Activated CD4-positive, alpha-beta memory T cell treated with anti-CD3 and anti-CD28 coated beads for 36 hours (primary cell): ENCODE measurements at places on chromosomes 5 and 9.

GRCh38 chr9:15401266-15401665 is 21.4 kb upstream of the SNAPC3 start:
- H3K27ac ChIP-seq, result no peak overlapping the region
- H3K4me3 ChIP-seq, result no peak overlapping the region
- DNase-seq, result no peak
- H3K4me1 ChIP-seq, result no peaks in the 10 kb centered on the region
- H3K36me3 ChIP-seq, result peaks cover 2% of the 10 kb centered on the region
- H3K27me3 ChIP-seq, result no peaks in the 10 kb centered on the region

- no peaks in the 10 kb centered on the region for H3K4me1 ChIP-seq
- no peak for DNase-seq
- no peaks in the 10 kb centered on the region for H3K27me3 ChIP-seq
- no peaks in the 10 kb centered on the region for H3K36me3 ChIP-seq
- no peak overlapping the region for H3K4me3 ChIP-seq
- no peak overlapping the region for H3K27ac ChIP-seq
Observed at GRCh38 chr5:86463339-86463738, 154.4 kb upstream of the COX7C start.

- no peaks in the 10 kb centered on the region for H3K36me3 ChIP-seq
- H3K4me1 ChIP-seq, result peaks cover 8% of the 10 kb centered on the region
- no peak overlapping the region for H3K4me3 ChIP-seq
- no peak for DNase-seq
- peaks cover 8% of the 10 kb centered on the region for H3K27me3 ChIP-seq
- no peak overlapping the region for H3K27ac ChIP-seq
Observed at GRCh38 chr5:146188358-146188757, 5.9 kb upstream of the LARS1 start.

- peaks cover 50% of the 10 kb centered on the region for H3K4me1 ChIP-seq
- no peak for DNase-seq
- H3K27me3 ChIP-seq, result no peaks in the 10 kb centered on the region
- no peak overlapping the region for H3K27ac ChIP-seq
- no peak overlapping the region for H3K4me3 ChIP-seq
Observed at GRCh38 chr5:143024228-143024920, 254.2 kb downstream of the ARHGAP26 start.

GRCh38 chr9:78121488-78121887 is 89.9 kb upstream of the GNAQ start:
- DNase-seq, result peak; percentile 76
- no peak overlapping the region for H3K4me3 ChIP-seq
- no peaks in the 10 kb centered on the region for H3K27me3 ChIP-seq
- no peak overlapping the region for H3K27ac ChIP-seq

DNA sequence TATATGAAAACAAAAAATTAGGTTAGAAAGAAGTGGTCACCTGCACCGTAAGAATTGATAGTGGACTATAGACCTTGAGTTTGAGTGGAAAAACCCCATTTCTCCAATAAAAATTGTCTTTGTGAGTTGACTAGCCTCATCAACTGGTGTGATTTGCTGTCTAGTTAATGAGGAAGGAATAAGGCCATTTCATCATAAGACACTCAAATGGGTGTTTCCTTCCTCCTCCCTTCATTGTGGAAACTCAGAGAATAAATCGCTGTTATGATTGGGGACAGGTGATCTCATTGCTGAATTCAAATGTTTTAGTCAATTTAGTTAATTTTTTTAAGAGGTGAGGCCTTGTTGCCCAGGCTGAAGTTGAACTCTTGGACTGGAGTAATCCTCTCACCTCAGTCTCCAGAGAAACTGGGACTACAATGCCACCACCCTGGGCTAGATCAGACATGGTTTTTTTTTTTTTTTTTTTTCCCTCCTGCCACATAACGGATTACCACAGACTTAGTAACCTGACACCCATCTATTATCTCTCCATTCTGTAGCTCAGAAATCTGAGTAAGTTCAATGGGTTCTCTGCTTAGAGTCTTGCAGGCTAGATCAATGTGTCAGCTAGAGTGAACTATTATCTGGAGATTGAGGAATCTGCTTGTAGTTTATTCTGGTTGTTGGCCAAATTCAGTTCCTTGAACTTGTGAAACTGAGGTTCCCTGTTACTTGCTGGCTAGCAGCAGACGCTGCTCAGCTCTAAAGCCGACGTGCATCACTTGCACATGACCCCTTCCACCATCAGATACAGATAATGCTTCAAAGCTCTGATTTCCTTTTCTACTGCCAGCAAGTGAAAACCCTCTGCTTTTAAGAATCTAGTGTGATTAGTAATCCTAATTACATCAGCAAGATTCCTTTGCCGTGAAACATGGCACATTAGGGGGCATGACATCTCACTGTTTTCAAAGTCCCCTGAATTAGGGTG is 663.8 kb upstream of the CDH9 start:
- no peak for DNase-seq
- H3K27me3 ChIP-seq, result no peaks in the 10 kb centered on the region
- no peak overlapping the region for H3K27ac ChIP-seq
- no peaks in the 10 kb centered on the region for H3K36me3 ChIP-seq

- no peak for DNase-seq
- H3K36me3 ChIP-seq, result no peaks in the 10 kb centered on the region
- H3K4me3 ChIP-seq, result no peak overlapping the region
- H3K27me3 ChIP-seq, result peaks cover 3% of the 10 kb centered on the region
Observed at GRCh38 chr5:107618242-107618641, 52.5 kb downstream of the EFNA5 start.

- peaks cover 2% of the 10 kb centered on the region for H3K27me3 ChIP-seq
- H3K4me1 ChIP-seq, result no peaks in the 10 kb centered on the region
- H3K36me3 ChIP-seq, result no peaks in the 10 kb centered on the region
- DNase-seq, result no peak
Observed at GRCh38 chr9:83199240-83199639, 136.3 kb upstream of the RASEF start.

- H3K4me1 ChIP-seq, result peaks cover 18% of the 10 kb centered on the region
- DNase-seq, result peak; percentile 69
- peaks cover 61% of the 10 kb centered on the region for H3K27me3 ChIP-seq
- H3K27ac ChIP-seq, result no peak within 1 kb of the TSS
- peaks cover 25% of the 10 kb centered on the region for H3K36me3 ChIP-seq
Observed at GRCh38 chr5:141412854-141413539, at the start of gene PCDHGA10. PCDHGA10 (plus strand) TSS chr5:141412987; CDS start chr5:141413176, 189 bp downstream.

DNA sequence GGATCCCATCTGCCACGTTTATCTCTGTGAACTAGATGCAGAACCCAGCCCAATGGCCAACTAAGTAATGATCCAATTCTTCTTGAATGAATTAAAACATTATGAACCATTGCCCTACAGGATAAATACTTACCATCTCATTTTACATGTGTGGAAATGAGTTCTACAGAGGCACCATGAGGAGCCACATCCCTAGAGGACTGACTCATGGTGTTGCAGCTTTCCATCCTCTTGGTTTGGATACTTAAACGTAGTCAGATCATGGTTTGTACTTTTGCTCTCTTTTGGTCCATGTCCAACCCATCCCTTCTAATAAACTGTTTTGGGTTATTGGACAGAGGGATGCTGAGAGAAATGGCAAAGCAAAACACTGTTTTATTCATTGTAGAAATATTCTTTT is 484.8 kb downstream of the EBF1 start:
- H3K4me1 ChIP-seq, result no peaks in the 10 kb centered on the region
- H3K27ac ChIP-seq, result no peak overlapping the region
- no peak overlapping the region for H3K4me3 ChIP-seq
- no peak for DNase-seq
- H3K27me3 ChIP-seq, result peaks cover 8% of the 10 kb centered on the region

DNA sequence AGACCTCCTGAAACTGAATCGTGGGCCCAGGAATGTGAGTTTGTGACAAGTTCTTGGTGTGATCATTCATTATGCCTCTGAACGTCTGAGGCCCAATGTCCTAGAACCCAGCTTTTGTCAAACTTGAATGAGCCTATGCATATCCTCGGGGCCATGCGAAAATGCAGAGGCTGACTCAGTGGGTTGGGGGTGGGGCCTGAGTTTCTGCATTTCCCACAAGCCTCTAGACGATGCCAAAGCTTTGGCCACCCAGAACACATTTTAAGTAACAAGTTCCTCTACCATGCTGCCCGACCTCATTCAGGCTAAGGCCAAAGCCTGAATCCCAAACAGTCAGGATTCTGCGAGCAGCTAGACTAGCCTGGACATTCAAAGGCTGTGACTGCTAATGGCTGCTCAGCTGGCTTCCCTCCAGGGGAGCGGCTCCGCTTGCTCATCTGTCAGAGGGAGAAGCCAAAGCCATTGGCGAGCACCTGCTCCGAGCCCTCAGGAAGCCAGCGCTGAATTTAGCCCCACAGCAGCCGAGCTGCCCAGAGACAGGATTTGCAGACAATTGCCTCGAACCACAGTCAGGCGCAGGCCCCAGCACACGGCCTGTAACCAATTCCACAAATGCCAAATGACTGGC is 177.5 kb downstream of the ZDHHC21 start:
- H3K4me1 ChIP-seq, result no peaks in the 10 kb centered on the region
- no peak overlapping the region for H3K4me3 ChIP-seq
- no peaks in the 10 kb centered on the region for H3K27me3 ChIP-seq
- no peak overlapping the region for H3K27ac ChIP-seq

DNA sequence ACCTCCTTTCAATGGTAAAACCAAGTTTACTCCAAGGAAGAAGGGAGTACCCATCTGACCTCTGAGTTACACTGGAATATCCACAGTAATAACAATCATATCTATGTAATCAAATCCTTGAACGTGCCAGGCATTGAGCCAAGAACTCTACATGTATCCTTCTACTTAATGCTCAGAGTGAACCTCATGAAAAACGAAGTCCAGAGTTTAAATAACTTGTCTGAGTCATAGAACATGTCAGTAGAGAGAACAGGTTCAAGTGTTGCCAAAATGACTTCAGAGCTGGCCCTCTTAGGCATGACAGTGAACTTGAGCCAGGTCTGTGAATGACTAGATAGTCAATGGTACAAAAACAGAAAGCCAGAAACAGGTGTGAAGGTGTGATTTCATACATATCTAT is 164.1 kb upstream of the ZNF618 start:
- no peak overlapping the region for H3K27ac ChIP-seq
- no peak overlapping the region for H3K4me3 ChIP-seq
- H3K27me3 ChIP-seq, result peaks cover 2% of the 10 kb centered on the region
- no peaks in the 10 kb centered on the region for H3K4me1 ChIP-seq
- no peaks in the 10 kb centered on the region for H3K36me3 ChIP-seq
- no peak for DNase-seq

DNA sequence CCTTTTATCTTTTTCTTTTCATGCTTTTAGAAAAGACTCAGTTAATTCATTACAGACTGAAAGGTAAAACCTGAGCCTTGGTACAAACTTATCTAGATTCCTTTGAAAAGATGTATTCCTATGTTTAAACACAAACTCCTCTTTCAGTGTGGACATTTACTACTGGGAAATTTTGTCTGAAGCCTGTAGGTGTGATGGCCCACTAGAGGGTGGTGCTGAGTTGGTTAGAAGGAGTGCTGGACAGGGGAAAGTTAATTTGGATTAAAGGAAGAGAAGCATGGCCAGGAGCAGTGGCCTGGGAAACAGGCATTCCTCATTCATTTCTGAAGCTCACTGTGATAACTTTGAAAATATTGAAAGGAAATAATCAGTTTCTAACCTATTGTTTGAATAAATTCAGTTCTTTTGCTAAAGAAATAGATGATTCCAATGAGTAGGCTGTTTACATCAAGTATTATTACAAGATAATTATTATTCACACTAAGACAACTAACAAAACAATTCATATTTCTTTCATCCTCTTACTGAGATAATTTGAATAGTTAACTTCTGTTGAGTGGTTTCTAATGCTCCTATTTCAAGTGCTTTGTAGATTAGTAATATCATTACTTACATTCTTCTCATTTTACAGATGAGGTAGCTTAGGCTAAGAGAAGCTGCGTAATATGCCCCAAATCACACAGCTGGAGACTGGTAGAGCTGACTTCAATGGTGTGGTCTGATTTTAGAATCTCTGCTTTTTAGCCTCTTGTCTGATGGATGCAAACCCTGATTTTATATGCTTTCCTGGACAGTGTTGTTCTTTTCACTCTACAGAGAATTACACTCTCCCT is 150.9 kb downstream of the ADGRV1 start:
- peak; percentile 10 for DNase-seq
- H3K36me3 ChIP-seq, result no peaks in the 10 kb centered on the region
- peaks cover 11% of the 10 kb centered on the region for H3K27me3 ChIP-seq
- H3K27ac ChIP-seq, result no peak overlapping the region

- no peak overlapping the region for H3K27ac ChIP-seq
- DNase-seq, result no peak
- no peak overlapping the region for H3K4me3 ChIP-seq
- no peaks in the 10 kb centered on the region for H3K27me3 ChIP-seq
Observed at GRCh38 chr5:31106691-31107090, 86.8 kb upstream of the CDH6 start.

DNA sequence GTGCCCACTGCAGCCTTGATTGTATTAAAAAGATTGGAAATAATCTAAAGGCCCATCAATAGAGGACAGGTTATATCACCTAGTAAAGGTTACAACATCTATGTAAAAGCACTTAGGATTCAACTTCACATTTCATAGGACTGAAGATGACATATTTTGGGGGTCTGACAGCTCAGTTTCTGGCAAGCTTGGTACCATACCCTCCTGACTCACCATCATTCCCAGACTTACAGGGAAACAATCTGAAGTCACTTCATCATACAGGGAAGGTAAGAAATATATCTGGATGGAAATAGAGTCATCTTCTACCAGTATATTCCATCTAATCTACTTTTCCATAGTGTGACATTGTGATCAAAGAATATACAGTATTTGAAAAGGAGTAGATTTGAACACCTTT is 28.8 kb upstream of the DAB2 start:
- H3K27me3 ChIP-seq, result peaks cover 17% of the 10 kb centered on the region
- H3K27ac ChIP-seq, result no peak overlapping the region

GRCh38 chr9:122463828-122464632 is 13.7 kb downstream of the OR1J1 start:
- H3K27ac ChIP-seq, result no peak overlapping the region
- H3K27me3 ChIP-seq, result peaks cover 28% of the 10 kb centered on the region
- H3K36me3 ChIP-seq, result no peaks in the 10 kb centered on the region
- peaks cover 10% of the 10 kb centered on the region for H3K4me1 ChIP-seq
- DNase-seq, result peak; percentile 33

GRCh38 chr5:143108498-143109128 is 294.9 kb downstream of the NR3C1 start:
- no peak for DNase-seq
- no peaks in the 10 kb centered on the region for H3K27me3 ChIP-seq
- no peak overlapping the region for H3K27ac ChIP-seq
- no peaks in the 10 kb centered on the region for H3K36me3 ChIP-seq
- peaks cover 27% of the 10 kb centered on the region for H3K4me1 ChIP-seq

GRCh38 chr5:172091956-172092732 is 85.7 kb upstream of the FBXW11 start:
- DNase-seq, result no peak
- H3K36me3 ChIP-seq, result peaks cover 25% of the 10 kb centered on the region
- H3K4me3 ChIP-seq, result no peak overlapping the region
- H3K27me3 ChIP-seq, result no peaks in the 10 kb centered on the region
- H3K4me1 ChIP-seq, result peaks cover 4% of the 10 kb centered on the region

- no peaks in the 10 kb centered on the region for H3K4me1 ChIP-seq
- H3K4me3 ChIP-seq, result no peak overlapping the region
- peaks cover 12% of the 10 kb centered on the region for H3K27me3 ChIP-seq
- DNase-seq, result no peak
Observed at GRCh38 chr9:94703488-94704140, 22.9 kb upstream of the AOPEP start.

GRCh38 chr5:156934450-156935211 is 28.4 kb downstream of the TIMD4 start:
- peak overlapping the region; percentile 76 for H3K27ac ChIP-seq
- peaks cover 32% of the 10 kb centered on the region for H3K4me1 ChIP-seq
- DNase-seq, result peak; percentile 77
- H3K27me3 ChIP-seq, result no peaks in the 10 kb centered on the region
